ENCODE measurements at places on chromosomes 16 and 17. TPM values are rescaled to one million over a fixed set of nuclear protein-coding genes. Genes with fewer than 3 reads are reported as not detected.

The CBFA2T3 gene
- total RNA-seq: 12.8 TPM

The SCGB1C2 gene
- total RNA-seq: not detected

The TMEM106A gene
- 11.8 TPM for total RNA-seq

The KRTAP1-1 gene
- not detected for total RNA-seq

The ZNF423 gene
- 11.6 TPM for total RNA-seq

The RND2 gene
- total RNA-seq: 0.09 TPM

The ST6GALNAC1 gene
- 90.2 TPM for total RNA-seq

The KRTAP2-2 gene
- not detected for total RNA-seq

The CFAP119 gene
- 5.5 TPM for total RNA-seq

The RPRML gene
- 0.26 TPM for total RNA-seq

The EPN2 gene
- total RNA-seq: 32.6 TPM

The NUP93 gene
- total RNA-seq: 40.8 TPM

The KRTAP4-3 gene
- total RNA-seq: not detected

The CES3 gene
- 86.5 TPM for total RNA-seq

The KRTAP4-1 gene
- not detected for total RNA-seq

The KRTAP9-2 gene
- total RNA-seq: not detected

The CREBBP gene
- total RNA-seq: 57.9 TPM

The MARCHF10 gene
- not detected for total RNA-seq

The SEPTIN1 gene
- 6.0 TPM for total RNA-seq

The SETD6 gene
- 14.2 TPM for total RNA-seq

The SLFN14 gene
- not detected for total RNA-seq

- DNase-seq: no peak
Observed at GRCh38 chr17:44906010-44906646, 6.9 kb upstream of the EFTUD2 start.

- no peak for DNase-seq
Observed at GRCh38 chr17:17750881-17751280, 69.6 kb downstream of the RAI1 start.

GRCh38 chr17:56756536-56756935 is 77.2 kb downstream of the C17orf67 start:
- DNase-seq: no peak

DNA sequence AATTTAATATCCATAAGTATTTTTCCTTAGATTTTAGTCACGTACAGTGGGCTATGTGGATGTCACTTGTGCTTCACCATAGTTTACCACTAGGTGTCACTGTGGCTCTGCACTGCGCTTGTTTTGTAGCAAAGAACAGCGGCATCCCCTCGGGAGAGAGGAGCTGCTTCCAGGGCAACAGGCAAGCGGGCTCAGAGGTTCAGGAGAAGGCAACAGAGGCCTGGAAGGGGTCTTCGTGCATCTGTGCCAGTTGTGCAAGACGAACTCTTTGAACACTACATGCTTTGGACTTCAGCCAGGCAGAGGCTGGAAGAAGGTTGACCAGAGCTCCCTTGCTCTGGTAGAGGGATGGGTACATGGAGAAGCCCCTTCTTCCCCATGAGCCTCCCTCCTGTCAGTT is 20.6 kb downstream of the CYB561 start:
- DNase-seq: peak; percentile 63

GRCh38 chr17:16406742-16407674 is 8.4 kb upstream of the TRPV2 start:
- DNase-seq: no peak

- no peak for DNase-seq
Observed at GRCh38 chr16:75286389-75286788, 35.0 kb upstream of the BCAR1 start.

DNA sequence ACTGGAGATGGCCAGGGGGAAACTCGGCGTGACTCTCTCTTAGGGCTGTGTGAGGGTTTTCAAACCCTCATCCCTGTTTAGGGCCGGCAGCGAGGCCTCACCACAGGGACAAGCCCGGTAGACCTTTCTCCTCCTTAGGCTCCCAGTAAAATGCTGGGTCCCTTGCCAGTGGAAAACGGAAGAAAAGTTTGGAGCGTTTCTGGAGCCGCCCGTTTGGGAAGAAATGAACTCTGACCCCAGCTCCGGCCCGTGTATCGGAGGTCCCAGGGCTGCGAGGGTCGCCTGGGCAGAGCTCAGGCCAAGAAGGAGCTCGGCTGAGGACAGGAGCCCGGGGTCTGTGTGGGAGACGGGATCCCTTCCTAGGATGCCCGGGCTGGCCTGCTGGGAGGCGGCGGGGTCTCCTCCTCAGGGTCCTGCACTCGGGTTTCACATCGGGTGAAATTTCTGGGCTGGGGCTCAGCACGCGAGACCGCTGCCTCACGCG is 23.2 kb downstream of the ZNF213 start:
- DNase-seq: no peak

- DNase-seq: peak; percentile 83
Observed at GRCh38 chr16:67428146-67428731, 2.7 kb upstream of the HSD11B2 start.

- peak; percentile 87 for DNase-seq
Observed at GRCh38 chr17:350706-351448, 1.7 kb downstream of the RPH3AL start.

GRCh38 chr16:86444661-86445060 is 65.7 kb upstream of the FOXF1 start:
- no peak for DNase-seq

DNA sequence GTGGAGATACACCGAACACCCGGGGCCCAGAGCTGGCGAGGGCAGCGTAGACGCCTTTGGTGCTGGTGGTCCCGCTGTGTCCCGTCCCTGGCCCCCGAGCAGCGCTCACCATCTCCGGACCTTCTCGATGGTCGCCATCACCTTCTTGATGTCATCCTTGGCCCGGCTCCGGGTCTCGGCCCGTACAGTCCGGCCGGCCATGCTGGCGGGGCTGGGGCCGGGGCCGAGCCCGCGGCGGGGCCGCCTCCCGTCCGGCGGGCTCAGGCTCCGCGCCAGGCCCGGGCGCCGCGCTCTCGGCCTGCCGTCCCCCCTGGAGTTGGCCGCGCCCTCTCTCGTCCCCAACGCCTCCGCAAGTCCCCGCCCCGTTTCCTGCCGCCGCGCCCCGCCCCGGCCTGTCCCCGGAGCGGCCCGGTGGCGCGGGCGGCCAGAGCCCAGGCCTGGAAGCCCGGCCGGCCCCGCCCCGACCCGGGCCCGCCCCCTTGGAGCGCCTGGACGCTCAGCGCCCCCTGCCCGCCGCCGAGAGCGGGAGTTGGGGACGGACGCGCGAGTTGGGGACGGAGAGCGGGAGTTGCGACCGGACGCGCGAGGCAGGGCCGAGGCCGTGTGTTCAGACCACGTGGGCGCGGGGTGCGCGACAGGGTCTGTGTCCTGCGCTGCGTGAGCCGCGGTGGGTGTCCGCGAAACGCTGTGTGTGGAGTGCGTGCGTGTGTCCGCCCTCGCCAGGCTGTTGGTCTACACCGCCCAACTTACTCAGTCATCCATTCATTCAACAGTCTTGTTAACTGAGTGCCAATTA is at the start of gene BCL7C:
Gene BCL7C, minus strand, starts transcription at position 334 of the 796 bp plus-strand sequence. Its CDS starts 133 bp downstream, at position 201.
- DNase-seq: peak; percentile 98

GRCh38 chr16:28318042-28318744 is 25.9 kb downstream of the SBK1 start:
- DNase-seq: no peak

DNA sequence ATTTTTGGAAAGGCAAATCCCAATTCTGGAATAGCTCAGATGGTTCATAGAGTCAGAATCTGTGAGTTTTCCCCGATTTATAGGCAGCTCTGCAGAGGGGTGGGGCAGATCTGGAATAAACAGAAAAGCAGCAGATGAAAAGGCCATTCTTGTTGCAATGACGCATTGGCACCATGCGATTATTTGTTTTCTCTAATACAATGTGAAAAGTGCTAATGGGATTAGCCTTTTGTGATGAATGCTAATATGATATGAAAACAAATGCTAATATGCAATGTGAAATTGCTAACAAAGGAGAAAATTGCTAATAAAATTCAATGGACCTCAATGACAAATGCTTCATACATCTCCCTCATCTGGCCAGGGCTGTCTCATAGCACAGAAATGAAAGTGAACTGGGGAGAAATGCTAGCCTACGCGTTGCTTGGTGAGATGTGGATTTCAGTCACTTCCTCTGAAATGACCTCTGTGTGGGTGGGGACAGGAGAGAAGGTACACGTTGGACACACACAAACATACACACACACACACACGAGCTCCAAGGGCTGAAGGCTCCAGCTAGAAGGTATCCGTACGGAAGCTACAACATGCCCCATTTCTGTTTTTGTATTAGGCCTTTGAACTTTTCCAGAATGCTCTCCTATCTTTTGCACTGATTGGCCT is 394.5 kb downstream of the XYLT1 start:
- no peak for DNase-seq

GRCh38 chr17:17774009-17774881 is 62.5 kb downstream of the SREBF1 start:
- DNase-seq: peak; percentile 82

GRCh38 chr16:50496990-50497389 is 51.2 kb upstream of the NKD1 start:
- DNase-seq: no peak

DNA sequence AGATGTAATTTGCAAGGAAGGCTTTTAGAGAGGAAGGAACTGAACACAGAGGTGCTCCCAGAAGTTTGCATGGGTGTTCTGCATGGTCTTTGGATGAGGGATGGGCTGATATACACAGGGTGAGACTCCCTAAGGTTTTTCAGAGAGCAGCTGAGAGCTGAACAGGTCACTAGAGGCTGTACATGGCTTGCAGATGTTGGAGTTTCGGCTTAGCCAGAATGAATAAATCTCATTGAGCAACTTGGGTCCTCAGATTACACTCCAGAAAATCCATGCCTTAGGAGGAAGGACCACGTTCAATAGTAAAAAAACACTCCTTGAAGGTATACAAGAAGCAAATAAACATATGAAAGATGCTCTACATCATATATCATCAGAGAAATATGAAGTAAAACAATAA is 7.5 kb upstream of the ITGB3 start:
- no peak for DNase-seq

GRCh38 chr16:30413112-30413806 is 5.9 kb downstream of the ZNF771 start:
- DNase-seq: no peak

DNA sequence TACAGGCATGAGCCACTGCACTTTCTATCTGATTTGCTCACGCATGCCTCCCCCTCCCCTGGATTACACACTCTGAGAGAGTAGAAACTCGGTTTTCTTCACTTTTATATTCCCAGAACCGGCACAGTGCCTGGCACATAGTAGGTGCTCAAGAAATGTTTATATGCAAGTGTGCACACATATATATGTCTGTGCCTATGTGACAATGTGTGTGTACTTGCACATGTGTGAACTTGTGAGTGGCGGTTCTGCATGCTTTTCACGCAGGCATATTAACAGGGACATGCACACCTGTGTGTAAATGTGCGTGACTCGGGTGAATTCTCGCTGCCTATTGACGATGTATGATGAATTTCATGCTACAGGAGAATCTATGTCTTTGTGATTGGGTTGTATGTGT is 22.1 kb upstream of the IL21R start:
- DNase-seq: no peak

GRCh38 chr16:15051387-15051951 is 4.4 kb downstream of the NTAN1 start:
- DNase-seq: no peak

DNA sequence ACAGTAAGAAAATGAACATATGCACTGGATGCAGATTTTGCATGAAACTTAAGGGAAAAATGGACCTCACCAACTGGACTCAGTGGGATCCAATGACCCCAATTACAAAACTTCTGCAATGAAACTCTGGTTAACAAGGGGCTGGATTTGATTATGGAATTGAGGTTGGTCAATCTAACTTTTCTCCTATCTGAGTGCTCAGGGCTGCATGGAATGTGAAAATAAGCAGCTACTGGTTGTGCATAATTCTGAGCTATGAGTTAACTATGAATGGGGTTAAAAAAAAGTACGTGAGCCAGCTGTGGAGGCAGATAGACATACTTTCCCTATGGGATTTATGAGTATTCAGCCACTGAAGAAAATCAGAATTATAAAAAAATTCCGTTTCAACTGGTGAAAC is 9.2 kb downstream of the FAM20A start:
- DNase-seq: no peak

- DNase-seq: peak; percentile 47
Observed at GRCh38 chr16:57893559-57894389, 77.2 kb downstream of the CNGB1 start.

- DNase-seq: no peak
Observed at GRCh38 chr17:63503341-63503705, 19.8 kb upstream of the KCNH6 start.

DNA sequence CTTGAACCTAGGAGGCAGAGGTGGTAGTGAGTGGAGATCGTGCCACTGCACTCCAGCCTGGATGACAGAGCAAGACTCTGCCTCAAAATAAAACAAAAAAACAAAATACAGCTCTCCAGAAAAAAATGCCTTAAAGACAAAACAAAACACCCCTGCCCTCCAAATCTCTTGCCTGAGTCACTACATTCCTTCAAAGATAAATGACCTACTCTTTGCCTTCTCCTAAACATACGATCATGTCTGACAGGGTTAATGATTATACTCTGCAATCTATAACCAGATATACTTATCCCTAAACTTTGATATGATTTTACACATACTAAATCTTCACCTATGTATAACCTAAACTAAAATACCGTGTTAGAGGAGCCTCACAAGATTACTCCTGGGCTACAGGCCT is 1.4 kb upstream of the SETD6 start:
- no peak for DNase-seq

DNA sequence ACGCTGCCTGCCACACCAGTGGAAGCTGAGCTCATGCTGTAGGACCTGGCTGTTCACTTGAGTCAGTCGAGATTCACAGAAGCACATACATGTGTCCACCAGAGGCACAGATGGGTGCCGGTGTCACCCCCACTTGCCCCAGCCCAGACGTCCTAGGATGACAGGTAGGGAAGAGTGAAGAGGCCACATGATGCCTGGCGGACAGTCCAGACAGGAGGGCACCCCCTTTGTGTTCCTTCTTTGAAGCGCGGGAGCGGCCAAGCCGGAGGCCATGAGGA is 8.8 kb downstream of the UBE2I start:
- DNase-seq: no peak

- DNase-seq: no peak
Observed at GRCh38 chr16:12690024-12690423, 113.7 kb downstream of the CPPED1 start.
